ENCODE measurements at places on chromosomes 16 and 17.

DNA sequence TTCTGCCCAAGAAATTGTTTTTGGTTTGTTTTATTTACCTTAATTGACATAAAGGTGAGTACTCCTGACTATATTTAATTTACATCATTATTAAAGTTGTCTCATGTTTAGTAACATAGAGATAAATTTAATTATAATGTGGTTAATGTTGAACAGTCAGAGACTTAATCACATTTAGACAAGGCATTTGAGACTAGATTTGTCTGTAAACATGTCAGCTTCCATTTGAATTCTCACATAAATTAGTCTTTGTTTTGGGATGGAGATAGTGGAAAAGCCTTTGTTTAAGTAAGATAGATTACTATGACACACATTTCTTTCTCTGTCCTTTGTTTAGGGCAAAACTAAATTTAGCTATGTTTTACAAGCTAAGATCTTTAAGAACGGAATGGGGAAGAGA is 18.5 kb upstream of the BCAS3 start:
- no peak for DNase-seq

DNA sequence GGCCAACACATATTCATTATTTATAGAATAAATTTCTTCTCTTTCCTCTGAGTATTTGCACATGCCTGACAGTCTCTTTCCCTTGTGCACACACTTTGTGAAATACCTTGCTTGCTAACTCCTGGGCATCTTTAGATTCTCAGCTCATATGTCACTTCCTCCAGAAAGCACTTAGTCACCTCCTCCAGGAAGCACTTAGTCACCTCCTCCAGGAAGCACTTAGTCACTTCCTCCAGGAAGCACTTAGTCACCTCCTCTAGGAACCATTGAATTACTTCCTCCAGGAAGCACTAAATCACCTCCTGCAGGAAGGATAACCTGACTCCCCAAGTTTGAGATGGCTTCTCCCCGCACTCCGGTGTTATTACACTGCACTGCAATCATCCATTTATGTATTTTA is 462.5 kb upstream of the EEF2KMT start:
- no peak for DNase-seq

- no peak for DNase-seq
Observed at GRCh38 chr17:74446551-74447500, 14.9 kb downstream of the GPRC5C start.

- DNase-seq = no peak
Observed at GRCh38 chr16:87560428-87561199, 41.7 kb upstream of the JPH3 start.

DNA sequence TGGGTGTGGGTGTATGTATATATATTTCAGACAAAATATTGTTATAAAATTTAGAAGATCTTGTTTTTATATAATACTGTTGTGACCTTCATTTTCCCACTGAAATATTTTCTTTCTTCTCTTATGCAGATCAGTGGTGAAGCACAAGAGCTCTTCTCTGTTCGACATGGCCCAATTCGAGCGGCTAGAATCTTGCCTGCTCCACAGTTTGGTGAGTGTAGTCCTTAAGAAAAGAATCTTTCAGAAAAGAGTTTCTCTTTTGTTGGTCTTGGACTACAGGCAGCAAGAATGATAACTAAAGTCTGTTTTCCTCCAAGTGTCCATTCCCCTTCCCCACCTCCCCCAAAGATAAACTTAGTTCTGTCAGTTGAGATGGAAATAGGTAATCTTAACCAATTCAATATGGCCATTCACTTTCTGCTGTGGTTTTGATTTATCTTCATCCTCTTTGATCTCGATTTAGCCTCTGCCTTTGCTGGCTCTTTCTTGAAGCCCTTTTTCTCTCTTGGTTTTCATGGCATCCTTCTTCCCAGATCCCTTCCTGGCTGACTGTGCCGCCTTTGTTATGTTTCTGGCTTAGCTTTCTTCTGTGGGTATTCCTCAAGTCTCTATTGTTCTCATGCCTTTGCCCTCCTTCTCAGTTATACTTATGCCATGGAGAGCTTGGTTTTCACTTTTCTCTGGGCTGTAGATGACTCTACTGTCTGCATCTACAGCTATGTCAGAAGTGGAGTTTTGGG is 69.6 kb downstream of the BCAS3 start:
- no peak for DNase-seq

GRCh38 chr16:81624760-81625543 is 154.1 kb upstream of the PLCG2 start:
- DNase-seq = no peak

GRCh38 chr17:56823848-56824247 is 9.9 kb downstream of the C17orf67 start:
- DNase-seq = no peak

DNA sequence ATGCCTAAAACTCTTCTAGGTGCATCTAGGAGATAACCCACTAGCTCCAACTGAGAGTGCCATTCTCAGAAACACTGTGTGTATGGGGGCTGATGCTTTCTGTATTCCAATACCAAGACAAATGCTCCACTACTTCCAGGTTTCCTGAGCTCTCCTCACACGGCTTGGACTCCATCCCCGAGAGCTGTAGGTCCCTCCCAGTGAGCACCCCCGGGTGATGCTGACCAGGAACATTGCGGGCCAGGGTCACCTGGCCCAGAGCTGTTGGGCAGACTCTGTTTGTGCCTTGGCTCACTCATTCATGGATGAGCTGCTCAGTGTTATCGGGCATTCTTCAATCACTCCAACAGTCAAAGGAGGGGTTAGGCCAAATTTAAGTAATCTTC is 7.0 kb downstream of the CUEDC1 start:
- no peak for DNase-seq

DNA sequence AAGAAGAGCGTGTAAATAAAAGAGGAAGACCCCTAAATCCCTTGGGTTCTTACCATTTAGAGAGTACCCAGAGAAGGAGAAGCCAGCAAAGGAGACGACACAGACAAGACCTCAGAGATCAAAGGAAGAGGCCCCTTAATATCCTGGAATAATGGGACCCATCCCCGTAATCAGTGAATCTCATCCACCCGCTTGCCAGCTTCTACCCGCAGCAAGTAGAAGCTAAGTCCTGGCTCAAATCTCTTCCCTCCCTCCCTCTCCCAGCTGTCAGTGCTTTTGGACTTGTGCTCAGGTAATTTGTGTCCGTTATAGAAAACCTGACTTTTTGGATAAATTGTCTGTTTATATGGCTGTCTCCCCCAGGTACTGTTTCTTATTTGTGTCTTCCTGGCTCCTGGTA is 1.9 kb downstream of the LYRM1 start:
- no peak for DNase-seq

GRCh38 chr16:86052115-86052670 is 153.2 kb downstream of the IRF8 start:
- DNase-seq = no peak

DNA sequence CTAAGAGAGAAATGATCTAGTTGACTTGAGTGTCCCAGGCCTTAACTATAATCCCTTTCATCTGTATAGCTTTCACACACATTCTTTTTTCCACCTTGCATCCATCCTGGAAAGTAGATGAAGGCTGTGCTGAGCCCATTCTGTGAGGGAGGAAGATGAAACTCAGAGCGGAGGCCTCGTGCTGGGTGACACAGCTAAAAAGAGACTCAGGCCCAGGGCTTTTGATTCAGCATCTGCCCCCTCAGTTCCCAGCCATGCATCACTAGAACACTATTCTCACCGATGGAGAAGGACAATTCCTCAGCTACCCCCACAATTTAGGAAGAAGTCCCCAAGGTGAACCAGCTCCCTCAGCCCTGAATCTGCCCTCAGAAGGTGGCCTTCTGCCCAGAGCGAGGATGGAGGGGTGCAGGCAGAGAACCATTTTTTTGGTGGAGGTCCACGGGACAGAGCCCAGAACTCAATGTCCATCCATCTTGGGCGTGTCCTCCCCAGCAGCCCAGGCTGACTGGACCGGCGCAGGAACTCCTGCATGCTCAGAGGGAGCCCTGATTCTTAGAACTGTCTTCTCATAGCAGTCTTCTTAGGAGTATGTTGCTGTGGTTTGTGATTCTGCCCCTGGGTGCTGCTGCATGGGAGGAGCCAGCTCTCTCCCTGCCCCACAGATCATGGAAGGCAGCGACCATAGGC is 5.8 kb upstream of the MYCBPAP start:
- no peak for DNase-seq

DNA sequence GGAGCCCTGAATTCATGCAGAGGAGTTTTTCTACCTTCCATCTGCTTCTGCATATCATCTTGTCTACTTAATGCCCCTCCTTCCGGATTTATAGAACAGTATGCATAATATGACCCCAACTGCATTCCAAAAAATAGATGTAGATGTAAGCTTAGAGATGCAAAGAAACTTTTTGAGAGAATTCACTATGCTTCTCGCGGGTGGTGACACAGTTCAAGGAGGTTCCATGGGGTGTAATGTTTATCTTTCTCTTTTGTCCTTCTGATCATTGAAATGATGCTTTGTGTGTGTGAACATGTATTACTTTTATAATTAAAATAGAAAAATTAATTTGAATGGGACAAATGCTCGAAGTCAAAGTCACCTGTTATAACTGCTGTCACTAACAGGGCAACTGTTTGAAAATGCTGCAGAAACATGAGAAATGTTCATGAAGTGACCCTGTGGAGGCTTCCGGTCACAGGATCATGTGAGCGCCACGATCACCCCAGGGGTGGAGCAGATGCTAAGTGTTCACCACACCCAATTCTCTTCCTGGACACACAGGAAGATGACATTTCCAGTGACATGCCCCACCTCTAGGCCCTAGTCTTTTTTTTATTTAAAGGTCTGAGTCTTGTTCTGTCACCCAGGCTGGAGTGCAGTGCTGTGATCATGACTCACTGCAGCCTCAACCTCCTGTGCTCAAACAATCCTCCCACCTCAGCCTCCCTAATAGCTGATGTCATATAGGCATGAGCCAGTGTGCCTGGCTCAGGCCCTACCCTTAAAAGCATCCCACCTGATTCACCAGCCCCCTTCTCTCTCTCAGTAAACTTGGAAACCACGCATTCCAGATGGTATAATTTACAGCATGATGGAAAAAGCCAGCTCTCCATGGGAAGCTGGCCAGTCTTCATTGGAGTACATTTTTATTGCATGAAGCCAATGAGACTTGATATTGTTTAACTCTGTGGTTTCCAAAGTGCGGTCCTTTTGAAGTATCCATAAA is 21.0 kb upstream of the AGRP start:
- DNase-seq = peak; percentile 30

DNA sequence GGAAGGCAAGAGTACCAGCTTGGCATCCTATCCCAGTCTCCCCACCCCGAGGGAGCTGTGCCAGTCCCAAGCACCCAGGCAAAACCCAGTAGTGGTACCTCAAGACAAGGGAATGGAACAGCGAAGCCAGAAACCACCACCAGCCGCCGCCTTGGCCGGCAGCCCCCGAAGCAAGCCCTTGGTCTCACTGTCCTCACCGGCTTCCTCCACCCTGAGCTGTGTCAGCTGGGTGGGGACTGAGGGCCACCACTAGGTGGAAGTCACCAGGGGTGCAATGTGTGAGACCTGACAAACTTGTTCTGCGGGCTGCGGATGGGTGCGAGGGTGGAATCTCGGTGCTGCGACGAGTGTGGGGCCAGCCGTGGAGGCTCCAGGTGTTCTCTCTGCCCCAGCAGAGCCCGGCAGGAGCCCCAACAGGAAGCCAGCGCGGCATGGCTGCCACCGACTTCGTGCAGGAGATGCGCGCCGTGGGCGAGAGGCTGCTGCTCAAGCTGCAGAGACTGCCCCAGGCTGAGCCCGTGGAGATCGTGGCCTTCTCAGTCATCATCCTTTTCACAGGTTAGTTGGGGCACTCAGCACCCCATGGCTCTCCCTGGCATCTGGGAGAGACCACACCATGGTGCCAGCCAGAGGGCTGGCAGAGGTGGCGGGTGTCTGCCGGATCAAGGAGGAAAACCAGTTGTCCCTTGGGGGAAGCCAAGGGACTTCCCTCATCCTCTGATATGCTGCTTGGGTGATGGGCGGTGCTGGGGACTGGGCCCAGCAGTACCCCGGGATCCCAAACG is 6.7 kb downstream of the SMIM5 start:
- DNase-seq = no peak

- no peak for DNase-seq
Observed at GRCh38 chr17:17398943-17399926, 77.6 kb upstream of the MED9 start.

GRCh38 chr17:43026595-43026994 is 1.6 kb downstream of the RND2 start:
- DNase-seq = no peak

DNA sequence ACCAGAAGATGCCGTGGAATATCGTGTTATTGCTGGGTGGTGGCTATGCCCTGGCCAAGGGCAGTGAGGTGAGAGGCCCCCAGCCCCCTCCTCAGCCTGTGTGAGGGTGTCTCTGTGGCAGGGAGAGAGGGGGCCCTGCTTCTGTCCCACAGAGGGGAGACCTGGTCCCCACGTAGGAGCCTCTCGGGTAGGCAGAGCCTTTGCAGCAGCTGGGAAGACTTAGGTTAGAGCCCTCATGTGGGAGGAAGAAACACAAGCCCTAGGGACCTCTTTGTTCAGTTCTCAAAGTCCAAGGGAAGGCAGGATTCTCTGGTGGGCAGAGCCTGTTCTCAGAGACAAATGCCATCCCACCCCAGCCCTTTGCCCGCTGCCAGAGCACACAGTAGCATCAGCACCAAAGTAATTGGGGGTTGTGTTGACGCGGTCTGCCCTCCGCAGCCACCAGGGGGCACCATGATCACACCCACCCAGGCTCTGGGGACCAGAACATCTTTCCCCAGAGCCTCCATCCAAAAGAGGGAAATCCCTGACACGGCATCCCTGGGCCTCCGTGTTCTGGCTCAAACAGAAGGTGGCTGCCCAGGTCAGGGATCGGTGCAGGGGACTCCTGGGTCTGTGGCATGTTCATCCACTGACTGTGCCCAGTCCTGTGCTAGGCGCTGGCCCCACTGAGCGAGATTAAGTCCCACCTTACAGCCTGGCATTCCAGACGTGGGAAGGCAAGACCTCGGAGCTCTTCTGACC is 11.5 kb upstream of the FOXN1 start:
- DNase-seq = peak; percentile 80

- no peak for DNase-seq
Observed at GRCh38 chr17:173166-173911, 8.1 kb downstream of the DOC2B start.

- no peak for DNase-seq
Observed at GRCh38 chr17:49557312-49558024, 18.2 kb upstream of the NXPH3 start.

- no peak for DNase-seq
Observed at GRCh38 chr16:52563767-52564611, 17.0 kb upstream of the TOX3 start.

DNA sequence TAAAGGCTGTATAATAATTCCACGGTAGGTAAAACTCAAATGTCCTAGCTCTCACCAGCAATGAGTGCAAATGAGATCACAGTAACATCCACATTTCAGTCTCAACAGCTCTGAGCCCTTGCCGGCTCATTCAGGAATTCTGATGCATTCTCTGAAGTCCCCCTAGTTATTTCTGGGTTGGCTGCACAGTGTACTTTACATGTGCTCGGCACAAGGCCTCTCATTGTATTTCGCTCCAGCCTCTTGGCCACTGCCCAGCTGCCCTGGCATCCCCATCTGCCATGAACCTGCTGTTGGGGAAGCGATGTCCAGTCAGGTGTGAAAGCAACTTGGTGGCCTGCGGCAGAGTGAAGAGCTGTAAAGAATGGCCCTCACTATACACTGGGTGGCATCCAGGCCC is 14.3 kb downstream of the PRCD start:
- DNase-seq = no peak

GRCh38 chr17:74078363-74078941 is 125.0 kb upstream of the RPL38 start:
- DNase-seq = no peak
